ENCODE measurements at places on chromosomes 3 and 15. TPM values are rescaled to one million over a fixed set of nuclear protein-coding genes. Genes with fewer than 3 reads are reported as not detected.

HDC gene
- 0.83 TPM for polyA plus RNA-seq

DNA sequence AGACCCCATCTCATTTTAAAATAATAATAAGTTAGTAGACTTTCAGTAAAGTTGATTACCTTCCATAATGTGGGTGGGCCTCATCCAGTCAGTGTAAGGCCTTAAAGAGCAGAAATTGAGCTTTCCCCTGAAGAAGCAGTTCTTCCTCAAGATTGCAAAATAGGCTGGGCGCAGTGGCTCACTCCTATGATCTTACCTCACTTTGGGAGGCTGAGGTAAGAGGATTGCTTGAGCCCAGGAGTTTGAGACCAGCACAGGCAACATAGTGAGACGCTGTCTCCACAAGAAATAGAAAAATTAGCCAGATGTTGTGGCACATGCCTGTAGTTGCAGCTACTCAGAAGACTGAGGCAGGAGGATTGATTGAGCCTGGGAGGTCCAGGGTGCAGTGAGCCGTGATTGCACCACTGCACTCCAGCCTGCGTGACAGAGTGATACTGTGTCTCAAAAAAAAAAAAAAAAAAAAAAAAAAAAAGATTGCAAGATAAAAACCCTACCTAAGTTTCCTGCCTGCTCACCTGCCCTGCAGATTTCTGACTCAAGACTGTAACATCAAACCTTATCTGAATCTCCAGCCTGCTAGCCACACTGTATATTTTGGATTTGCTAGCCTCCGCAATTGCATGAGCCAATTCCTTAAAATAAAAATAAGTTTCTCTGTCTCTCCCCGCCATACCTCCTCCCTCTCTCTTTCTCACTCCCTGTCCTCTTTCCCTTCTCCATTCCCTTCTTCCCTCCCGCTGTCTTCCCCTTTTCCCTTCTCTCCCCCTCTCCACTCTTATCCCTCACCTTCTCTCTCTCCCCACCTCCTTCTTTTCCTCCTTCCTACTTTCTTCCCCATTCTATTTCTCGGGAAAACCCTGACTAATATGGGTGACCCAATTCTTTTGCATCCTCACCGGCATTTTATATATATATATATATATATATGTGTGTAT lies 16.9 kb downstream of the KLHL18 start:
- DNase-seq: no peak

DNA sequence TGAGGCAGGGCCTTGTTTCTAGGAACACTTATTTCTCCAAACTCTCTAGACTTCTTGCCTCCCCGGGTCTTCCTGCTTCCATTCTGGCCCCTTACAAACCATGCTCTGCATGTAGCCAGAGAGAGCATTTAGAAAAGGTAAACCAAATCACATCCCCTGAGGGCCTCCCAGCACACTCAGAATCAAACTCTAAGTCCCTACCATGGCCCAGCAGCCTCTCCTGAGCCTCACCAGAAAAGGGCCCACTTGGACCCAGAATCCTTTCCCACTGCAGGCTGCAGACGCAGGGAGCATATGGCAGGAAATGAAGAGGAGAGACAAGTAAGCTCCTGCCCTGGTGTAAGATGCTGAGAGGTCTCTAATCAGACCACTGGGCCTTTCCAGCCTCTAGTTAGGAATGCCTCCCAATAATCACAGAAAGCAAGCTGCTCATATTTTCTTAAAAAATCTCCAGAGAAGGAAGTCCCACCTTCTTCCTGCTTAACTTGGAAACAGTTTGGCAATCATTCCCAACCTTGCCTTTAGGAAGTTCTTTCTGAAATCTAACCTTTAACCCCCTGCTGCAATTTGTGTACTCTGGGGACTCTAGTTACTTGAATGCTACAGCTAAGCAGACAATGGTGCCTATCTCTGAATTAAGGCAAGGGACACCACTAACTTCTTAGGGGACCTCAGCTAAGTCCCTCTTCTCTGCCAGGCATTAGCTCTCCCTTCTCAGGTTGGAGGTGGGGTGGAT lies 4.2 kb downstream of the AMOTL2 start:
- DNase-seq: no peak

- no peak for DNase-seq
Observed at GRCh38 chr3:106209482-106209881, 340.7 kb upstream of the CBLB start.

- no peak for DNase-seq
Observed at GRCh38 chr3:119681279-119681678, 4.1 kb upstream of the COX17 start.

C3orf70 gene
- 8.2 TPM for polyA plus RNA-seq

DNA sequence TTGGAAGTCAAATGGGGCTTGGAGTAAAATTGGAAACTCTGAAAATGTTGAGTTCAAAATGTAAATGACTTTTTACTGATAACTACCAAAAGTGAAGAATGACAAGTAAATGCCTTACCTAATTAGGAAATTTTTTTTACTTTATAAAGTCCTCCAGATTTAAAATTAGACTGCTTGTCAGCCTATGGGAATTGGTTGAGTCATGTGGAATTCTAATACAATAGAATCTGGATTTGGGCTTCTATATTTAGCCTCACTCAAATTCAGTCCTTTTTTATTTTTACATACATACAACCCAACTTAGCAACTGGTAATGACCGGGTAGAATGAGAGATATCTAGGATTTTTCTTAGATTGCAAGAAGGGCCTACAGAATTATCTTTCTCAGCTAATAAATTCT lies 158.9 kb upstream of the CADPS start:
- no peak for DNase-seq

TM4SF4 gene
- 3.5 TPM for polyA plus RNA-seq

DNA sequence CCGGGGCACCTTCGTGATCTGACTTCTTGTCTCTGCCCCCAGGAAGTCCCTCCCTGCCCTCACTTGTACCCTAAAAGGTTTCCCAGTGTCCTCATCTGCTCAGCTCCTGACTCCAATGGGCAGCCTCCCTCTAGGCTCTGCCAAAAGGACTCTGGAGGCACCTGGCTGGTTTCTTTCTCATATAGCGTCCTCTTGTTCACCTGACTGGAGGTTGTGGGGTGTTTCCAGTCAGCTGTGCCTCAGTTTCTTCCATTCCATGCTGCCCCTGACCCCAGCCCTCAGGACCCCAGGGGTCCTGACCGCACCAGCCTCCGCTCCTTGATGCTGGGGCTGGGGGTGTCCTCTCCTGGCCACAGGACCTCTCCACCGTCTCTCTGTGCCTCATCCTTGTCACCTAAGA lies 2.5 kb downstream of the PRR23E start:
- no peak for DNase-seq

Data from right renal cortex interstitium (tissue), 3 donors.